Central memory CD8-positive, alpha-beta T cell (primary cell): ENCODE measurements at places on chromosomes 4 and X.
A peak's percentile ranks its signal among the peaks of the same experiment; 100 is the strongest.

- no peaks in the 10 kb centered on the region for H3K4me1 ChIP-seq
- H3K36me3 ChIP-seq: no peaks in the 10 kb centered on the region
- no peaks in the 10 kb centered on the region for H3K27me3 ChIP-seq
- H3K27ac ChIP-seq: no peak overlapping the region
Measured at GRCh38 chr4:104470770-104471169, 23.9 kb downstream of the CXXC4 start.

- H3K36me3 ChIP-seq: no peaks in the 10 kb centered on the region
- no peak overlapping the region for H3K4me3 ChIP-seq
- no peaks in the 10 kb centered on the region for H3K4me1 ChIP-seq
- H3K27ac ChIP-seq: no peak overlapping the region
Measured at GRCh38 chrX:53483838-53484405, 49.8 kb upstream of the HSD17B10 start.

DNA sequence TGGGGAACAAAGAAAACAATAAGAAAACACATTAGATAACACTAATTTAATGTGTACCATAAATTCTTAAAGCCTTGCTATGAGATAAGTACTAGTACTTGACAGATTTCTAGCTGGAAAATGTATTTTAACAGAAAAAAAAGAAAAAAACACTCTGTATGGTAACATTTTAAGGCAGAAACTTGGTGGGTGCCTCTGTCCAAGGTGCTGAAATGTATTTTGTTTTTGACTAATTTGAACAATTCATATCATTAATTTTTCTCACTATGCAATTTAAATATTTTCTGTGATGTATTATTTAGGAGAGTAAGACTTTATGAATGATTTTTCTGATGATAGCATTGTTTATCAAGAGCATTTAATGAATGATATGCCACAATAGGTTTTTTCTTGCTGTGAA, 107.5 kb downstream of the GABRG1 start:
- DNase-seq: no peak
- H3K27me3 ChIP-seq: no peaks in the 10 kb centered on the region
- no peaks in the 10 kb centered on the region for H3K36me3 ChIP-seq
- no peaks in the 10 kb centered on the region for H3K4me1 ChIP-seq

DNA sequence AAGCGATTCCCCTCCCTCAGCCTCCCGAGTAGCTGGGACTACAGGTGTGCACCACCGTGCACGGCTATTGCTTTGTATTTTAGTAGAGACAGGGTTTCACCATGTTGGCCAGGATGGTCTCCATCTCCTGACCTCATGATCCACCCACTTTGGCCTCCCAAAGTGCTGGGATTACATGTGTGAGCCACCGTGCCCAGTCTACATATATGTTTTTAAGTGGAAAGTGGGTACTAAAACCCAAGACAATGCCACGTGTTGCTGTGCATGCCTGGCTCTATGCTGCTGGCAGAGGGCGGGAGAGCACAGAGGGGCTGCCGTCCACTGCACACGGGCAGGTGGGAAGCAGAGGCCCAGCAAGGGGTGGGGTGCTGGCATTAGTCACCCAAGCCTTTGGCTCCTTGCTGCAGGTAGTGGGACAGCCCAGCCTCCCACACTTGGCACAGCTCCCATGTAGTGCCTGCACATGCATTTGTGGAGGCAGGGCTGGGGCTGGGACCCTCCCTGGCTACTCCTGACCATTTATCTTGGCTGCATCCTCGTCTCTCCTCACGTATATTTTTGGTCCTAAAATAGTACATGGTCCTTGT, 3.5 kb downstream of the EMD start:
- H3K27me3 ChIP-seq: no peaks in the 10 kb centered on the region
- H3K4me3 ChIP-seq: no peak overlapping the region
- H3K4me1 ChIP-seq: peaks cover 17% of the 10 kb centered on the region
- peaks cover 23% of the 10 kb centered on the region for H3K36me3 ChIP-seq
- no peak overlapping the region for H3K27ac ChIP-seq
- no peak for DNase-seq

GRCh38 chr4:157576671-157577217, 356.2 kb downstream of the GRIA2 start:
- no peak overlapping the region for H3K27ac ChIP-seq
- no peak for DNase-seq
- peaks cover 1% of the 10 kb centered on the region for H3K36me3 ChIP-seq
- H3K27me3 ChIP-seq: no peaks in the 10 kb centered on the region
- H3K4me3 ChIP-seq: no peak overlapping the region
- H3K4me1 ChIP-seq: no peaks in the 10 kb centered on the region

DNA sequence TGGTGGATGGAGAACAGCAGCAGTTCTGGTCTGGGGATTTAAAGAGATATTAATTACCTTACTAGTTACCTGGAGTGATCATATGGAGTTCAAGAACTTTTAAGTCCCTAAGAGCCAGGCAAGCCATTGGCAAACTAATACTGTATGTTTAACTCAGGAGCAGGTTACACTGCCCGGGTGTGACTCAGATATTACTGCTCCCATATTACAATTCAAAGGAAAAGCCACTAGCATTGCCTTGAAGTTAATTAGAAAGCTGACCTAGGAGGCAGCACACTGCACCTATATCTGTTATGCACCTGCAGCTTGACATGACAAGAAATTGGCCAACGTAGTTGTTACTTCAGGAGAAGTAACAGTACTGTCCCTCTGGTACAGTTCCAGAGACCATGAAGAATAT, 47.2 kb downstream of the GRK4 start:
- DNase-seq: no peak
- no peak overlapping the region for H3K4me3 ChIP-seq
- no peaks in the 10 kb centered on the region for H3K4me1 ChIP-seq
- H3K36me3 ChIP-seq: peaks cover 2% of the 10 kb centered on the region
- no peak overlapping the region for H3K27ac ChIP-seq

DNA sequence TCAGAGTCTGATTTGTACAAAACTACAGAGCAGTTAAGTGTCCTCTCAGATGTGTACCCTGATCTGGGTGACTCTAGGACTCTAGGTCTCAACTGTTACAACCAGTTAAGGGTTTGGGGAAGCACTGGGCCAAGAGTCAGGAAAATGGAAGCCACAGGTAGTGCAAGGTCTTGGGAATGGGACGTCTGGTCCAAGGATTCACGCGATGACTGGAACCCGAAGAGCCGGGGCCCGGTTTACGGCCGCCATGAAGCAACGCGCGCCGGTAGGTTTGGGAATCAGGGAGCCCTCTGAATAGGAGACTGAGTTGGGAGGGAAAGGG, 321 bp upstream of the HPRT1 start:
- peaks cover 6% of the 10 kb centered on the region for H3K4me1 ChIP-seq
- H3K27ac ChIP-seq: peak overlapping the region; percentile 85
- H3K36me3 ChIP-seq: peaks cover 4% of the 10 kb centered on the region
- no peak for DNase-seq
- no peaks in the 10 kb centered on the region for H3K27me3 ChIP-seq

- H3K27me3 ChIP-seq: peaks cover 11% of the 10 kb centered on the region
- H3K4me1 ChIP-seq: no peaks in the 10 kb centered on the region
- no peak overlapping the region for H3K27ac ChIP-seq
- no peak for DNase-seq
- no peaks in the 10 kb centered on the region for H3K36me3 ChIP-seq
Measured at GRCh38 chr4:86523333-86523732, 70.8 kb upstream of the PTPN13 start.

- no peaks in the 10 kb centered on the region for H3K4me1 ChIP-seq
- no peak for DNase-seq
- H3K27me3 ChIP-seq: peaks cover 2% of the 10 kb centered on the region
- no peak overlapping the region for H3K4me3 ChIP-seq
Measured at GRCh38 chr4:8067274-8067936, 91.2 kb downstream of the ABLIM2 start.

DNA sequence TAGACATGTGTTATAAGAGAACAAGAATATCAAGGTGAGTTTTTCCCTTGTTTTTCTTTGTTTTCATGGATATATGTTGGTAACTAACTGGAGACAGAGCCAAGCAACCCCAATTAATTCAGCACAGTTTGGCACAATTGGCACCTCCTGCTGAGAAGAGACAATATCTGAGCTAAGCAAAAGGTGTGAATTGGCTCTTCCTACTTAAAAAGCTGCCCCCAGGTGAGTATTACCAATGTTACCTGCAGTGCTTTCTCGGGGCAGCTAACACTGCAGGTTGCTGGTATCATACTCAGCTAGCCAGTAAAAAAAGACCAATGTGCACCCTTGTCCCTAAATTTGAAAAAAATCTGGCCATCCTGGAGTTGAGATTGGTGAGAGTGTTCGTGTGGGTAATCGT, 871.2 kb upstream of the TENM3 start:
- no peaks in the 10 kb centered on the region for H3K27me3 ChIP-seq
- H3K27ac ChIP-seq: no peak overlapping the region
- DNase-seq: no peak
- H3K4me1 ChIP-seq: no peaks in the 10 kb centered on the region

- no peak overlapping the region for H3K27ac ChIP-seq
- no peak overlapping the region for H3K4me3 ChIP-seq
- no peaks in the 10 kb centered on the region for H3K36me3 ChIP-seq
Measured at GRCh38 chrX:44020693-44021092, 47.5 kb upstream of the NDP start.

DNA sequence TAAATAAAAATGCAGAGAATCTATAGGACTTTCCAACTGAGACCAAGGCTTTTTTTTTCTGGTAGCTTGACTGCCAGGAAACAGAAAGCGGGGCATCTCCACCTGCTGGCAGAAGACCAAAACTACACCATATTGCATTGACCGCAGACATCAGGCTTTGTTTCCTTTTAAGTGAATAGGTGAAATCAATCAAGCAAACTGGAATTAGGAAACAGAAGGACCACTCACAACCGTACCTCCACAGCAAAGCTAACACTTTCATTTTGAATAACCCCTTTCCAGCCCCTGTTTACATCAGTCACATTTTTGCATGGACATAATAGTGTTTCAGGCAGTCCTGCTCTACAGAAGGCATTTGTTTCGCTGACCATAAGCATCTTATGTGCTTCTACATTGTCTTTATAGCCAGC, 218.2 kb downstream of the IDS start:
- H3K36me3 ChIP-seq: peaks cover 2% of the 10 kb centered on the region
- peak; percentile 12 for DNase-seq
- no peak overlapping the region for H3K27ac ChIP-seq
- H3K27me3 ChIP-seq: peaks cover 20% of the 10 kb centered on the region
